ENCODE measurements at places on chromosomes 2 and 18. TPM values are rescaled to one million over a fixed set of nuclear protein-coding genes. Genes with fewer than 3 reads are reported as not detected.

DNA sequence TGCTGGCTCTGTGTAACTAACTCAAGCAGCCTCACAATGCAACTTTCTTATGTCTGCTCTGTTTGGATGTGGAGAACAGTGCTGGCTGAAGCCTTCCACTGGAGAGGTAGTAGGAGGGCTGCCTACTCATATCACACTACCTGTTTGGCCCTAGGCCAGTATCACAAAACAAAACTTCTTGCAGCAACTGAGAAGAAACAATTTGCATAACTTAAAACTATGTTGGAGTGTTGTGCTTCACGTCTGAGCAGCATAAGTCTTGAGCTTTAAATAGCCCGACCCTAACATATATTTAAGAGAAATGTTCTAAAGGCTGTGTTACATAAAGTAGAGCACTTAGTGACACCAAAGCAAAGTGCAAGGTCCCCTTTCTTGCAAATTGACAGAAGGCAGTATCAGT lies 204.9 kb upstream of the ACVR2A start:
- DNase-seq, result no peak

GRCh38 chr2:7430869-7431641 lies 513.8 kb downstream of the RNF144A start:
- DNase-seq, result no peak

GRCh38 chr2:84636080-84636971 lies 120.0 kb downstream of the DNAH6 start:
- DNase-seq, result no peak

- no peak for DNase-seq
Observed at GRCh38 chr2:225781145-225781544, 381.6 kb downstream of the NYAP2 start.

DNA sequence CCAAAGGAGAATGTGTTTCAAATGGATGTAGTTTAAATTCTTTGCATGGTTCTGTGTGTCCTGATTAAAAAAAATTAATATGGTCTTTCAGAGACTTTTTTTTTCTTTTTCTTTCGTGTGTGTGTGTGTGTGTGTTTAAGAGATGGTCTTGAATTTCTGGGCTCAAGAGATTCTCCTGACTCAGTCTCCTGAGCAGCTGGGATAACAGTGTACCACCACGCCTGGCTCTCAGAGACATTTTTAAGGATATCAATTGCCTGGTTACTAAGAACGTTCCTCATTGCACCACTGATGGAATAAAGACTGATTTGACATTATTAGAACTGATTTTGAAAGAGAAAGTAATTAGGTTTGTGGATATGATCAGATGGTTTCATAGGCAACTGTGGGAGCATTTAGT lies 163.8 kb upstream of the SMAD7 start:
- DNase-seq, result no peak

The SP5 gene
- total RNA-seq, result not detected

The LDLRAD4 gene
- 78.2 TPM for total RNA-seq

All from chondrocyte (in vitro differentiated cells).